NCI-H524 treated with DMSO at 0.1 percent for 48 hours (cell line): ENCODE measurements at places on chromosomes 12 and 14.

DNA sequence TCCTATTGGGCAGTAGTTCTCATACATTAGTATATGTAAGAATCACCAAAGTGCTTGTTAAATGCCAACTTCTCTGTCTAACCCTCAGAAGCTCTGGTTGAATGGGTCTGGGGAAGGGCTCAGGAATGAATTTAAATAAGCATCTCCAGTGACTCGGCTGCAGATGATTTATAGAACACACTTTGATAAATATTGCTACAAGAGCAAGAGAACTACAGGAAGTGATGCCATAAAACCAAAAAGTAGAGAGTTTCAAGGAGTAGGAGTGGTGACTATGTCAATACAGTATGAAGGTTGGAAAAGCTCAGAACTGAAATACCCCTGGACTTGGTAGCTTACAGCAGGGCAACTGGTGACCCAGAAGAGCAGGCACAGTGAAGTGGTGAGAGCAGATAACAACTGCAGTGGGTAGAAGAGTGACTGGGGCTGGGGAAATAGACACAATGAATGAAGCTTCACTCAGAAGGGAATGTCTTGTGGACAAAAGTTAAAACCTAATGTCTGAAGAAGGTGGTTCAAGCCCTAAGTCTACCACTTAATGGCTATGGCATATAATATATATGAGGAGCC is 8.0 kb upstream of the PLEKHA5 start:
- no peak for DNase-seq

- no peak for DNase-seq
Observed at GRCh38 chr12:123900871-123901376, 71.7 kb downstream of the CCDC92 start.

DNA sequence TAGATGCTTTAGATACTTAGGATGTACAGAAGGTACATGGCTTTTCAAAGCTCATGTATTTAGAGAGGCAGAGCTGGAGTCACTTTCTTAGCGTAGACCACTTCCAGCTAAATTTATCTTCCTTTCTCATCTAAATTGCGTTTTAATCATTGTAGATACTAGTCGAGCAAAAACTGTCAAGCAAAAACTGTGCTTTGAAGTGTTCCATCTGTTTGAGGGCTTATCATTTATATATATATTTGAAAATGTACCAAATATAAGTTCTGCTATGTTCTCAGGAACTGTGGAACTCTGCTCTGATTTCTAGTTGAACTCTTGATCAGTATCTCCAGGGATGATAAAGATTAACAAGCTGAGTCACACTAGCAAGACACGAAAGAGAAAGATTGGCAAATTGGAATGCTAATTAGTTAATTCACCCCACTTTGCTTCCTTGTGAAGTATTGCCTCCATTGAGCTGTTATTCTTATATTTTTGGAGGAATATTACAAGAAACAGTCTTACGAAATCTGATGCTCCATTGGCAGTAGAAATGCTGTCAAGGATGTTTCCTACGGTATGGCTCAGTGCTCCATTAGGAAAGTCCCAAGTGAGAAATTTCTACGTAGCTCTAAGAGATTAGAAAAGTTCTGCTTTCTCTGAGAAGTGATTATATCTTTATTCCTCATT is 310.7 kb downstream of the AEBP2 start:
- no peak for DNase-seq

GRCh38 chr12:131903270-131904255 is 9.1 kb downstream of the ULK1 start:
- DNase-seq, result no peak

DNA sequence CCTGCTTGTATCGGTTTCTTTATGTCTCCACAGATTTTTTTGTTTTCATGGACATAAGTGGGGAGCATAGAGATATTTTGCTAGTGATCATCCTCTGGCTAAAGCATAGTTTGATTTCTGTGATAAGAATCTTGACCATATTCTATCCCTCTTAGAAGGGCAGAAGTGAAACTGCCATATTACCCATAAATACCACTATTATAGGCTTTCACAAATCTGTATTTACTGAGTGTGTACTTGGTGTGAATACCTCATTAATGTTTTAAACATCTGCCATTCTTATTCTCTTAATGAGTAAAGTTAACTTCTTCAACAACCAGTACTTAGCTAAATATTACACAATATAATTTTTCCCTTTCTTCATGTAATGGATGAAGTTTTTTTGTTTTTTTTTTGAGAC is 16.1 kb downstream of the WNK1 start:
- DNase-seq, result no peak

- DNase-seq, result no peak
Observed at GRCh38 chr12:67482751-67483661, 165.5 kb upstream of the DYRK2 start.
